ENCODE measurements at places on chromosomes 1 and 21.

GRCh38 chr1:59499943-59500569 is 203.2 kb downstream of the FGGY start:
- DNase-seq, result no peak

DNA sequence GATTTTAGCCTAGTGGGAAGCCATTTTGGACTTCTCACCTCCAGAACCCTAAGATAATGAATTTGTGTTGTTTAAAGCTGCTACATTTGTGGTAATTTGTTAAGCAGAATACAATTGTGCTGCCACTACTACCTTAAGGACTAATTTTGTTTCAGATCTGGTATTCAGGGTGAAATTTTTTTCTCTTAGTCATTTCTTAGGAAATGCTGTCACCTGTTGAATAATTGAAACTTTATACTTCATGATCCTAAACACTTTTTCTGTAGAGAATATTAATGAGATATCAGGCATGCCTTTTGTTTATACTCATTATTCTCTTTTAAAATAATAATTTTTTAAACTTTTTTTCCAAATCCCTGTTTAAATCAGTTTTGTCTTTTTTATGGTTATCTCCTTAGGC is 246.8 kb downstream of the TGFB2 start:
- DNase-seq, result no peak

DNA sequence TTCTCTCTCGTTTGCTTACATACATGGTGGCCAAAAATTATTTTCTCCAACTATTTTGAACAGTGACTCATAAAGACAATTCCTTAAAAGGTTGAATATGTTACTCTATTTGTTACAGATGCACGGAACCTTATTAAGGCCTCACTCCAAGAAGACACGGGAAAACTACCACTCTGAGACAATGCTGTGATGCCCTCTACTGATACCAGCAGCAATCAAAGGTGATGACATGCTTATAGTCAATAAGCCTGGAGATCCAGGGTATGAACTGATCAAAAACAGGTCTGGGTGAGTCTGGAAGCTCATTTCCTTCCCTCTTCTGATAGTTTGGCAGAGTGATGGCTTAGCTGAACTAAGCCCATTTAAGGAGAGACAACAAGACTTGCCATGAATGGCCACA is 563.0 kb downstream of the LRRIQ3 start:
- no peak for DNase-seq

DNA sequence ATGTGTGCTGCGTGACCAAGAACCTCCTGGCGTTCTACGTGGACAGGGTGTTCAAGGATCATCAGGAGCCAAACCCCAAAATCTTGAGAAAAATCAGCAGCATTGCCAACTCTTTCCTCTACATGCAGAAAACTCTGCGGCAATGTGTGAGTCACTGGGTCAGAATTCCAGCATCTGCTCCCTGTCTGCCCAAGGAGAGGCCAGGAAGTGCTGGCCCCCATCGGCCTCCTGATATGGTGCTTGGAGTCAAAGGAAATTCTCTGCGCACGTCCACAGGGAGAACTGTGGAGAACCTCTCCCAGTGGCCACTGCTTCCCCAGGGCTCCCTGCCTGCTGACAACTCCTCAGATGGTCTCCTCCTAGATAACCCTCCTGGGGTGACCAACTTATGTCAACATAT is 25.6 kb upstream of the IL20 start:
- DNase-seq, result no peak

DNA sequence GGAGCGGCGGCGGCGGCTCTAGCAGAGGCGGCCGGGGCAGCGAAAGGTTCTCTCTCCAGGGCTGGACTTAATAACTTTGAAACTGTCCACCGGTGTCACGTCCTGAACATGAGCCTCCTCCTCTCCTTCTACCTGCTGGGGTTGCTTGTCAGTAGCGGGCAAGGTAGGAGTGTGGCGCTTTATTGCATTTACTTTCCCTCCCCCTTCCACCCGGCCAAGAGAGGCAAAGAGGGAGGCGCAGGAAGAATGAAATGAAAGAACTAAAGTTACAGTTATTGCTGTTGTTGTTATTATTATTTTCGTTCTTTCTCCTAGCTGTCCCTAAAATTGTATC is 214 bp downstream of the NCAM2 start:
- no peak for DNase-seq

DNA sequence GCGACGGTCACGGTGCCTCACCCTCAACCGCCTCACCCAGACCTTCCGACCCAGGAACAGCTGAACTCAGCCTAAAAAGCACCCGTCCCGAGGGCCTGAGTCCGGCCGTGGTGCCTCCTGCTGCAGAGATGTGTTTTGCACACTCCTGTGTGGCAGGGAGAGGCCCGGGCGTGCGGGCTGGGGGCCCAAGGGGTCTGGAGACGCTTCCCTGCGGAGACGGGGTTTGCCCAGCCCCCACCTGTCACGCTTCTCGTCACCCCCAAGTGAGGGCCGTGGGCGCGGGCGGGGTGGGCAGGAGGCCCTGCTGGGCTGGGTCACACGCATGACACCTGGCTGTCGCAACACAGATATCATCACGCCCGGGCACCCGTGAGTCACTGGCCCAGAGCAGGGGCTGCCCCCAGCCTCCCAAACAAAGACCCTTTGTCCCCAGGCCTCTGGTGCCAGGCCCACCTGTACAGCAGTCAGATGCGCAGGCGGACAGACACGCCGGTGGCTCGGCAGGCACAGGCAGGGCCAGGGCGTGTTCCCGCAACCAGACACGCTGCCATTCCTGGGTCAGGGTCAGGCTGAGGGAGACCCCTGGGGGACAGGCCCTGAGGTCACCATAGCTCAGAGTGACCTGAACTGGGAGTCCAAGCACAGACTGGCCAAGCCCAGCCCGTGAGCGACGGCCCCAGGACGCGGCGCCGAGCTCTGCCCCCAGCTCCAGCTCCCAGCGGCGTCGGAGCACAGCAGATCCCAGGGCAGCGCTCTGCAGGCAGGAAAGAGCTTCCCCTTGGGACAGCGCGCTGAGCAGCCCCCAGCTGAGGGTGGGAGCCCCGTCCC is 6.1 kb downstream of the B3GALT6 start:
- no peak for DNase-seq

- DNase-seq, result peak; percentile 69
Observed at GRCh38 chr1:228104526-228105269, 1.6 kb upstream of the C1orf35 start.

- no peak for DNase-seq
Observed at GRCh38 chr1:20558191-20558590, 5.8 kb downstream of the FAM43B start.

DNA sequence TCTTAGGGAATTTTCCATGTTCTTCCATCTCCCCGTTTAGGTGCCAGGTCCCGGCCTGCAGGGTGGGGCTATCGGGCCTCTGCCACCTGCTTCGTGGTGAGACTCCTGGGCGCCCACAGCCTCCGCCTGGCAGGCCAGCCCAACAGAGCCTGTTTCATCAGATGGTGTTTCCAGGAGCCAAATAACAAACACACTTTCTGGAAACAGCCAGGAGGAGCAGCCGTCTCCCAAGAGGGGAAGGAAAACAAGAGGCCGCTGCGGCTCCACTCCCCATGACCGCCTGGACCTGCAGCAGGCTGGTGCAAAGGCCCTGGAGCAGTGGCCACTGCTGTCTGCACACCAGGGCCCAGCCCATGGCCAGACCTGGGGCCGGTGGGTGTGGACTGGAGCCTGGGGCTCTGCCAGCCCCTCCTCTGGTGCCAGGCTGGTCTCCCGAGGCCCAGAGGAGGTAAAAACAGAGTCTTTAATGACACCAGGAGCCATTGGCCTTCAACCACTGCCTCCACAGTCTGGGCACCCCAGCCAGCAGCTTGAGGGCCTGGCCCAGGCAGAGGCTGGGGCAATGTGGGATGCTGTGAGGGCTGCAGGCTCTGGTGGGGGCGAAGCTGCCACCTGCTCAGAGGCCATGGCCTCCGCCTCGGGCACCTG is 55.0 kb downstream of the SLX9 start:
- no peak for DNase-seq

DNA sequence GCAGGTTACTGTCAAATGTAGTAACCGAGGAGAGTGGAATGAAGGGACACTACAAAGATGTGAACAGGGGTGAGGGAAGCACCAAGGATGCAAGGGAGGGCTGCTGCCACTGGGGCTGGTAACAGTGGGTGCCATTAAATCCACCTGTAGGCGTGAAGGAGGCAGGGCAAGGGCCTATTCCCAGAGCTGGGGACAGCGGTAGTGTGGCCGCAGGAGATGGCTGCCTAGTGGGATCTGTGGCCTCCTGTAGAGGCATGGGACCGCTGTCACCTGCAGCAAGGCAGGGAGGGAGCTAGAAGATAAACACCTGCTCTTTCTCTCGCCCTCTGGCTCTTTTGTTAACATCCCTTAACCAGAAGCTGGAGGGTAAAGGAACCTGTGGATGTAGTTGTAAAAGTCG is 80.5 kb upstream of the CNIH3 start:
- DNase-seq, result no peak

DNA sequence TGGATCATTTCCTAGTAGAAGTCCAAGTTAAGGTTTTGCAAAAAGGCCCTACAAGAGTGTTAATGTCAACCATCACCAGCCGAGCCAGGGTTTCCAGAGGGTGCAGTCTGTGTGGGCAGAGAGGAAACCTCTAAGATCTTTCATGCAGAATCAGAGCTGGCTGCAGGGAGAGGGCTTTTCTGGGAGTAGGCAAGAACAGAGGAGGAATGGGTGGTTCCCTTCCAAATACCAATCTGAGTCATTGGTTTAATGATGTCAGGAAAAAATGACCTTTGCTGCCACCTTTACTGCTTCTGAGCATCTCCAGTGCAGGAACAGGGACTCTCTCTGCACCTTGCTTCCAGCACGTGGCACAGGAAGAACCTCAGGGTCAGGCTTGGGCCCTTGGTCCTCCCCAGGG is 73.8 kb downstream of the TNR start:
- DNase-seq, result no peak

- DNase-seq, result no peak
Observed at GRCh38 chr1:104466068-104466467, 716.4 kb downstream of the AMY1C start.

GRCh38 chr1:220579317-220579716 is 51.4 kb downstream of the MARK1 start:
- no peak for DNase-seq

- no peak for DNase-seq
Observed at GRCh38 chr1:203025686-203026030, 633 bp upstream of the PPFIA4 start.

GRCh38 chr1:170634824-170635410 is 29.0 kb upstream of the PRRX1 start:
- DNase-seq, result no peak

- no peak for DNase-seq
Observed at GRCh38 chr1:213419401-213420030, 368.5 kb downstream of the RPS6KC1 start.

- DNase-seq, result no peak
Observed at GRCh38 chr1:20790785-20791184, 3.7 kb upstream of the HP1BP3 start.

DNA sequence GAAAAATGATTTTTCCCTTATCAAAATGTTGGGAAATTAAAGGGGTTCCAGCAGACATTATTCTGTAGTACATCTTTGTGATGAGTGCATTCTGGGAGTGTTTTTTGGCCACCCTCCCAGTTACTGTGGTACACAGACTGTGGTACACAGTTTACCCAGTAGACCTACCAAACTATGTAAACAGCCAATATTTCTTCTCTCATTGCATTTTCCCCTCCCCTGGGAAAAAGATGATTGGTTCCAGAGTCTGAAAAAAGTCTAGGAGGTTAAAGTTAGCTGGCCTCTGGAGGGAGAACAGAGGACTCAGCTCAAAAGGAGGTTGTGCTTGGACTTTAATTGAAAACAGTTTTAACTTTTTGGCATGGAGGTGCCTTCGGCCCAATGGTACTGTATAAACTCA is 42.5 kb downstream of the PGM1 start:
- no peak for DNase-seq

DNA sequence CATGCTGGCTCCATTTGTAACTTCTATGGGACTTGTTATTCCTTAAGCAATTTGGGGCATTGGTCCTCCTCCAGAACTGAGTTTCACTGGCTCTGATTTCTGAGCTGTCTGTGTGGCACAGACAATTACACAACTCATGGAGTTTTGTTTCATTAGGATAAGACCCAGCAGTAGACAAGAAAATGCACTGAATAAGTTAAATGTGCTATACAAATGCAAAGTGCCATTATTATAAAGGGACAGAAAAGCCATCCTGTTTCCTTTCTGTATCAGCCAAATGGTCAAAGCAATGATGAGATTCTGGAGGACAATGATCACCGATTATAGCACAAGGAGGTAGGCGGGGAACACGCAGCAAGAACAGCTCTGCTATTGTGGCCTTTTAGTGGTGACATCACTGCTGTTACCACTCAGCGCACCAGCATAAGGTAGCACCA is 81.9 kb downstream of the CNIH3 start:
- no peak for DNase-seq

- DNase-seq, result no peak
Observed at GRCh38 chr1:192157067-192157466, 1.2 kb upstream of the RGS18 start.

DNA sequence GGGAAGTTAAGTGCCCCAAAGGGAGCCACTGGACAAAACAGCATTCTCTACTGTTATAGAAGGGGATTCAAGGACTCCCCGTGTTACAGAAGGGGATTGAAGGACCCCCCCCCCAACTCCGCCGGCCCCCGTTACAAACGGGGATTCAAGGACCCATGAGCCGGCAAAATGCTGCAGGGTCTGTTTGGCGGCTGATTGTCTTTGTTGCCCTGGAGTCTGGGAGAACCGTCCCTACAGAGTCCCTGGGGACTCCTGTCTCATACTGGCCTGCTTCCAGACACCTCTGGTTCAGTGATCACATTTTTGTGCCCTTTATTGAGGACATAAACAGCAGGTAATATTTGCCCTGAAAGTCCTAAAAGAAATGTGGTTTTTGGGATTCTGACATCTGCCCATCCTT is 96.4 kb downstream of the SYF2 start:
- no peak for DNase-seq

GRCh38 chr21:25934771-25935224 is 200.0 kb downstream of the GABPA start:
- DNase-seq, result peak; percentile 58

- no peak for DNase-seq
Observed at GRCh38 chr1:229479660-229480399, 28.3 kb downstream of the NUP133 start.

DNA sequence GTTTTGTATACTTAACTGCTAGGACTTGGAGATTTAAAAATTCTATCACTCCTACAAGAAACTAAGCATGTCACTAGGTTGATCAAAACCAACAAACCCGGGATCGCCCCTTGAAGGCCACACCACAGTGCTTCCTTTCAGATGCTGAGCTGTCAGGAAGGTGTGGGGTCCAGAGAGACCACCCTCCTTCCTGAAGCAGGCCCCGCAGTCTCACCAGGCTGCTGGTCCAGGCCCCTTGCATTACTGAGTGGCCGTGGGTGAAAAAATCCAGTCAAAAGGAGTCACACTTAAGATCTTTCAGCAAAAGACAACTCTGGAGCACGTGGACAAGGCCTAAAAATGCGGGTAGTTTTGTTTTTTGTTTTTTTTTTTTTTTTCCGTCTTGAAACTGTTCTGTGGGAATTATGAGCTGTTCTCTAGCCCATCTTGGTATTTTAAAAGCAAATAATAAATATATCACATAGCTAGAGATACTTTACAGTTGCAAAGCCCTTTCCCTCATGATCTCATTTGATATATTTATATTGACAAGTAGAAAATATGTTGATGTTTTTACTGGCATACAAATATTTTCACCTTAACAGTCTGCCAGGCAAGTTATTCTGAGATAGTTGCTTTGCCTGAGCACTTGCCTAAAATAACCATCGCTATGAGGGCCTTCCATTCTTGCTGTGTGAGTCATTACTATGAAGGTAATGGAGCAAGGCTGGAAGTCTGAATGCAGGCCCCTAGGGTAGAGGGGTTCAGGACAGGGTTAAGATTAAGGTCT is 73.1 kb upstream of the EDEM3 start:
- no peak for DNase-seq

- DNase-seq, result no peak
Observed at GRCh38 chr1:234728740-234729139, 118.8 kb upstream of the IRF2BP2 start.

Data from adrenal gland (tissue), 19 donors.